Fibroblast of skin of left biceps (primary cell): ENCODE measurements at places on chromosomes 4 and X.
A peak's percentile ranks its signal among the peaks of the same experiment; 100 is the strongest.

- no peak for DNase-seq
Measured at GRCh38 chr4:7860600-7861163, 79.0 kb downstream of the AFAP1 start.

- no peak for DNase-seq
Measured at GRCh38 chr4:10599574-10599973, 85.0 kb downstream of the CLNK start.

DNA sequence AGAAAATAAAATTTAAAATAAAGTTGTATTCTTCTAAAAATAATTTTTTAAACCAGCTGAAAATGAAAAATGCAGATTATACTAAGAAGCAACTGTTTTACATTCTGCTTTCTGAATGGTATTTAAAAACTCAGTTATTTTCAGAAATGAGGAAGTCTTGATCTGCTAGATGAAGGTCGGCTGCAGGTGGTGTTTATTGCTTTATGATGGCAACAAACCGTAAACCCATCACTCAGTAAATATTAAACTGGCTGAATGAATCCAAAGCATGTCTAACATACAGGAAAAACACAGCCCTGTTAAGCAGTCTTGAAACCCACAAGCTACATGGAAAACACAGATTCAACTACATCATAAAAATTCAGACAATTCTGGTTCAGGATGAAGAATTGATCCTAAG, 29.3 kb downstream of the DYNLT3 start:
- no peak for DNase-seq

DNA sequence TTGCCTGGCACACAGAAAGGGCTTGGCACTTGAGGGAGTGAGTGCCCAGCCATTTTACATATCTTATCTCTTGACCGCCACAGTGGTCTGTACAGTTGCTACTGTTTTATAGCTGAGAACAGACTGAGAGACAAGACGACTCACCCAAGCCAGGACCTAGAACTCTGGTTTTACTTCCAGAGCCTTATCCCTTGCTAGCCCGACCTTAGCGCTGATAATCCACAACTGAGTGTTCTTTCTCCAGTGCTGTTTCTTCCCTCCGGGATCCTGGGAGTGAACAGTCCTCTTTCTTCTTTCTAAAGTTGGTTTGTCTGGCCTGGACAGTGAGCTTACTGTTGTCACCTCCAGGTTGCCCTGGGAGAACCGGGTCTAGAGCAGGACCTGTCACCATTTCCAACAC, 52.5 kb upstream of the TADA2B start:
- no peak for DNase-seq

- no peak for DNase-seq
Measured at GRCh38 chr4:94262163-94263016, 54.7 kb downstream of the SMARCAD1 start.

- no peak for DNase-seq
Measured at GRCh38 chr4:2788532-2789103, 4.3 kb upstream of the SH3BP2 start.

DNA sequence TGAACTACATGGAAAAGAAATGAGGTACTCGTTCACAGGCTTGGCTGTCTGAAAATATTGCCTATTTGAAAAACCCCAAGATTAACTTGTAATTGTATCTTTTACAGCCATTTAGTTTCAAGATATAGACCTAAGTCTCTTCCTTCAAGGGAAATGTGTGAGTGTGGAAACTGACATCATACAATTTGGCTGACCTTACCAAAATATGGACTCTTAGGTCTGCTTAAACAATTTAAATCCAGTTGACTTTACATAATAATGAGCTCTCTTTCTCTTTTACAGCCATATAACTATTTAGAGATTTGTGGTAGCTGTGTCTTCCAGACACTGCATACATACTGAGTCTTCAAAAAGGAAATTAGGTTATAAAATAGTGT, 186.9 kb downstream of the NR3C2 start:
- no peak for DNase-seq

DNA sequence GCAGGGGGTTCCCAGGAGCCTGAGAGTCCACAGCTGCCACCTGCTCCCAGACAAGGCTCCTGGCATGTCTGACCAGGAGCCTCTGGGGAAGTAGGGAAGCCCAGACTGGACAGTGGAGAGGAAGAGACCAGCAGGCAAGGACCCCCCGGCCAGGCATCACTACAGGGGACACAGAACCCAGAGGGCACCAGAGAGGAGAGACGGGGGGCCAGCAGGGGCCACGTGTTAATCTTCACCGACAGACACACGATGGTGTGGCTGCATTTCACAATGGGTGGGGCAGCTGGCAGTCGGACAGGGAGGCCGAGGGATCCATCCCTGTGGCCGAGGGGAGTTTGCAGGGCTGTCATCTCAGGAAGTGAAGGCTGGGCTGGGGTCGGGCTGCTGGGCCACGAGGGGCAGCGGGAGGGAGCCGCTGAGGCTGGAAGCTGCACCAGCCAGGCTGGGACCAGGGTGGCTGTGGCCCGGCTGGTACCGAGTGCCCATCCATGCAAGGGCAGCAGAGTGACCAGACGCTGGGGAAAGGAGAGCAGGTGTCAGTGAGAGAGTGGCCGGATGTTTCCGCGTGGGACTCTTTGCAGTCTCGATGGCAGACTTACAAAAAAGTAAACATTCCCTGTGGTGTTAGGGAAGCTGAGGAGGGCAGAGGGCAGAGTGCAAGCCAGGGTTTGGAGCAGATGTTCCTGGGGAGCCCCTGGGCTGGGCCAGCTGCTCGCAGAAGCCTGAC, 4.7 kb downstream of the PDE6B start:
- DNase-seq, result no peak

DNA sequence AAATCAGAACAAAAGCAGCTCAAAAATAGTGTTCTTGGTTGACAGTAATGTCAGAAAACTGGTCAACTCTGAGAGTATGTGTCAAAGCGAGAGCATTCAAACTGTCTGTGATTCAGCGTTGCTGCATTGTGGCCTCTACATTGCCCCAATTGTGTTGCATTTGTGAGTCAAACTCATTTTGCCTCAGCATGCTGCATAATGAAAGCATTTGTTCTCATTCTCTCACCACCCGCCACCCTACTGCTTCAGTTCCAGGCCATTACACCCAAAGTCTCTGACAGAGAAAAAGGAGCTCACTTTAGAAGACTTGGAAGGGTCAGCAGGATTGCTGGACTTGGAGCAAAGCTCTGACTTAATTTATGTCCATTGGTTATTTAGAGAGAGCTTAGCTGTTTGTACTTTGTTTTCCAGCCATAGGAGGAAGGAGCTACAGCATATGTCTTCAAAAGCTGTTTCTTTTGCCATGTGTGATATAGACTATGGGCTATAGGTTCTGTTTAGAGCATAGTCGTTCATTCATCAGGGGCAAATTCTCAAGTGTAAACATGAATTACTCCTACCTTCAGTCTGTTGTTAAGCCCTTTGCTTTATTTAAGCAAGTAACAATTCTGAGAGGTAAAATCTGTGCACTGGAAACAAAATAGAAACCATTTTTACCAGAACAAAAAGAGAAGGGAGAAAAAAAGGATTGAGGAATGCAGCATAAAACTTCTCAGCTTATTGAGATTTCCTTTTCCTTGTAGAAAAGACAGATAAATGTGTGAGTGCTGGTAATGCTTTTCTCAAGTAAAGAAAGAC, 153.4 kb upstream of the ANK2 start:
- no peak for DNase-seq

DNA sequence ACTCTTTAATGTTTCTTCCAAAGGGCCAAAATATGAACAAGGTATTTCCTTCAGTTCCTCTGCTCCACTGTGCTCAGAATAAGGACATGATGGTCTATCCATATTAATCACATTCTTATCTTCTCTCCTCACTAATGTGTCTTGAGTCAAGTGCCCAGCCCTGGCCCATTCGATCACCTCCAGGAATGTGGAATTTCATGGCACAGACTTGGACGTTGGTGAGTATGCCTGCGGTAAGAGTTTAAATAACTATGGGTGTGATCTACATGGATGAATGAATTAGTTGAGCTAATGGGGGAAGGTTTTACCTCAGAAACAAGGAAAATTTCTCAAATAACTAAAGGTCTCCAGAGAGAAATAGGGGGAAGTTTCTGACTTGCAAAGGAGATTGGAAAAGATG, 174.0 kb downstream of the NPFFR2 start:
- DNase-seq, result no peak

DNA sequence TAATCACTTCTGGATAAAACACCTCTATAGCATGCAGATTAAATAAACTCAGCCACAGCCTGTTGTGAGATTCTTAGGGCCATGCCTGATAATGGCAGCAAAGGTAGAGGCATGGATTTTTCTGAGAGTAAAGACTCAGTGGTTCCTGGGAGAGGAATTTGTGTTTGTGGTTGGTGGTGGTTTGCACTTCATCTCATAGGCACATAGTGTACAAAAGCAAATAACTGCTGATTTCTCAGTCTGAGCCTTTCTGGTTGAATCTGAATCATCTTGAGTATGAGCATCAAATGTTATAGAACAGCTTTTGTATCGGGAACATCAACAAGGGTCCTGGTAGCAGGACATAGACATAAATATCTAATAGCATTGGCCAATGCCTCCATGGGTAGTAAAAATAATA, 274.3 kb downstream of the FRMPD4 start:
- no peak for DNase-seq

DNA sequence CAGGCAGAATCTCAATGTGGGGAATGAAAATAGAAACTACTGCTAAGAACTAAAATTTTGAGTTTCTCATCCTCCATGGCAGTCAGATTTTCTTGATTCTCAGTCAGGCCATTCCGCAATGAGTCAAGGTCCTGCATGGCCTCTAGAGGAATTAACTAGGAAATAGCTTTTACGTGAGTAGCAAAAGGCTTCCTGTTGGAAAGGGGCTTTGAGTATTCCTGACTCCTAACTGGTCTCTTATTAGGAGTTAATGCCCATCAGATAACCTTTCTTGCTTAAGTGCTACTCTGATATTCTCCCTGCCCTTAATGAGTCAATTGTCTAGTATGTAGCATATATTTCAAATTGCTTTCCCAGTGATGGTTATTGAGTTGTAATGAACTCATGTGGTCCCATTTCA, 65.7 kb upstream of the ARHGAP24 start:
- no peak for DNase-seq

GRCh38 chr4:154348657-154349056, 142.9 kb downstream of the DCHS2 start:
- no peak for DNase-seq

DNA sequence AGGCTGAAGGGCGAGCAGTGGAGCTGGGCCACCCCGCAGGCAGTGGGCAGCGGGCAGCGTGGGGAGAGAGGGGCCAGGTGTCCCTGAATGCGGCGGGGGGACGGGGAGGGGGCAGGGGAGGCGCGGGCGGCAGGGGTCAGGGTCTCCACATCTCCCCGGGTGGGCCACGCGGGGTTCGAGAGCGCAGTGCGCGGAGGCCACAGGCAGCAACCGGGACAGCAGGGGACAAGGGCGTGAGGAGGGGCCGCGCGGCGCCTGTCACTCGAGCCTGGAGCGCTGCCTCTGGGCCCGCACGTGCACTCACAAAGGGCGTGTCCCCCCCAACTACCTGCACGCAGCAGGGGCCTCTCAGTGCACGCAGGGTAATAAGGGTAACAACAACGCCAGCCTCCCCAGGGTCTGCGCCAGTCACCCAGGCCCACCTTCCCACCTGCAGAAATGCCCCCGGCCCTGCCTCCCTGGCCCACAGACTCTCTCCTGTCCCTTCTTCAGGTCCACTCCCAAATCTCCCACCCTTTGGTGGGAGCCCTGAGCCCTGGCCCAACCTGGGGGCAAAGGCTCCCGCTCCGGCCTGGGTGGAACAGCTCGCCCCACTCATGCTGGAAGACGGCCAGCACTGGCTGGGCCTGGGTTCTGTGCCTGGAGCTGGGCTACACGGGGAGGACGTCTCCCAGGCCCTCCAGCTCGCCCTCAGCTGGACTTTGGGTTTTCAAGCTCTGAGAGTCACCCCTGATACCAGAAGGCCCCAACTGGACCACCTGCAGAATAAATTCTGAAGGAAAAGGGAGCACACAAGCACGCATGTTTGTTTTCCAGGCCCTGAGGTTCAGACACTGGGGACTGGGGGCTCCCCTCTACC, 53.2 kb downstream of the ZFYVE28 start:
- no peak for DNase-seq

DNA sequence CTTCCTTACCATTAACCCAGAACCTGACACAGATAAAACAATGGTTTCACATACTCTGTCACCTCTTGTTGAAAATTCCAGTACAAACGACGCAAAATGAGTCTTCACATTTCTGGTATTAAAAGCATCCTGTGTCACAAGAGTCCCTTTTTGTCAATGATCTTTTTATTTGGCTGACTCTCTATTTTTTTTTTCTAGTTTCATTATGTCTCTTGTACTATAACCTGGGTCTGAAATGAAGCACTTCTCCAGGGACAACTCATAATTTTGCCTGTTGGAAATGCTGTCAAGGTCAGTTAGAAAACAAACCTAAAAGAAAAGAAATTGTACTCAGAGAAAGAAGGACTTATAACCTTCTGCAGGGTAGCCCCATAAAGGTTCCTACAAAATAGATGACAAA, 93.1 kb downstream of the NR3C2 start:
- no peak for DNase-seq

- no peak for DNase-seq
Measured at GRCh38 chr4:183878251-183878970, 26.7 kb upstream of the STOX2 start.

DNA sequence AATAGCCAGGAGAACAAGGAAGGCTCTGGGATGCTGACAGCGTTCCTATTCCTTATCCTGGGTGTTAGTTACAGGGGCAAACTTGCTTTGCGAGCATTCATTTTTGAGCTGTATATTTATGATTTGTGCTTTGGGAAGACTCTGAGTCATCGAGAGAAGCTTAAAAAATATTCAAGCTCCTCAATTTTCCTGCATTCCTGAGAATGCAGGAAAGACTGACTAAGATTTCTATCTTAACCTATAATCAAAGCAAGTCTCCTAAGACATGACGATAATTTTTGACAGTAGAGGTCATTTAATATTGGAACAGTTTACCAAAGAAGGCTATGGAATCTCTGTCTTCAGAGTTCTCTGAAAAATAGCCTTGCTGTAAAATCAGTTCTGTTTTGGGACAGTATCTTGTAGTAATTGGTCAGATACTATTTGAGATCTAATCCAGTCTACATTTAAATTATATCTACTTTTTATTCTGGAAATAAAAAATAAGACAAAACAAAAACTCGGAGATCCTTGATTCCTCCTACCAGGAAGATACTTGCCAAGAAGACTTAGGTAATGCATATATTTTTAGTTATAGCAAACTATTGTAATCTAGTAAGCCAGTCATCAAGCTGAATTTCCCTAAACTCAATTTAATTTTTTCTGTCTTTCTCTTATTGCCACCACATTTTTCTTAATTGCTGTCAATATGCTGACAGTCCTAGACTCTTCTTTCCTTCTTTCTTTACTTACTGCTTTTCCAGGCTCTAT, 31.7 kb downstream of the BBS12 start:
- DNase-seq, result peak; percentile 84

- DNase-seq, result no peak
Measured at GRCh38 chrX:54799046-54799445, 991 bp upstream of the ITIH6 start.
